Uterus (tissue), 4 donors: ENCODE measurements at places on chromosomes 1 and 21. TPM values are rescaled to one million over a fixed set of nuclear protein-coding genes. Genes with fewer than 3 reads are reported as not detected.

INAVA gene
- total RNA-seq: 1.5 TPM

PDZK1IP1 gene
- not detected for total RNA-seq

ADAM30 gene
- total RNA-seq: not detected

CASP9 gene
- 2.6 TPM for total RNA-seq

TSPEAR gene
- 0.18 TPM for total RNA-seq

- no peak for DNase-seq
Measured at GRCh38 chr1:47805921-47806361, 191.2 kb downstream of the TRABD2B start.

DNA sequence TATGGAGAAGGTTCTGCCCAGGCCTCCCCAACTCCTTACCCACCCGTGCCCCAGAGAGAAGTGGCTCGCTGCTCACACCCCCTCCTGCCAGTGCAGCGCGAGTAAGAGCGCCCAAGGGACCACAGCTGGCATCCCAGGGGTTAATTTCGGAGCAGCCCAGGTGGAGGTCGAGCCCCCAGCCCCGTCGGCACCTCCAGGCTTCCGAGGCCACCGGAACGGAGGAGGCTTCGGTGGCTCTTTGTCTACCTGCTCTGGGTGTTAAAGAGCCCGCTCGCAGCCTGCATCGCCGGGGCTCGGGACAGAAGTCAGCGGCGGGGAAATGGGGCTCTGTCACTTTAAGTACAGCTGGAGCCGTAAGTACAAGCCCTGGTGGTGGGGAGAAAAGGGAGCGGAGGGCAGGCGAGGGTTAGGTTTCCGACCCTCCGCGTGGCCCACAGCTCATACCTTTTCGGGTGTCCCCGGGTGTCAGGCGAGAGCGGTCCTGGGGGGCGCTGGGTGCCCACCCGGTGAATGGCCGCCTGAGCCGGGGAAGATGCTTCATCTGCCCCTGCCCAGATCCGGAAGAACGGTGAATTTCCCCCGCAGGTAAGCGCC lies 89.4 kb upstream of the IPO9 start:
- peak; percentile 52 for DNase-seq

DNA sequence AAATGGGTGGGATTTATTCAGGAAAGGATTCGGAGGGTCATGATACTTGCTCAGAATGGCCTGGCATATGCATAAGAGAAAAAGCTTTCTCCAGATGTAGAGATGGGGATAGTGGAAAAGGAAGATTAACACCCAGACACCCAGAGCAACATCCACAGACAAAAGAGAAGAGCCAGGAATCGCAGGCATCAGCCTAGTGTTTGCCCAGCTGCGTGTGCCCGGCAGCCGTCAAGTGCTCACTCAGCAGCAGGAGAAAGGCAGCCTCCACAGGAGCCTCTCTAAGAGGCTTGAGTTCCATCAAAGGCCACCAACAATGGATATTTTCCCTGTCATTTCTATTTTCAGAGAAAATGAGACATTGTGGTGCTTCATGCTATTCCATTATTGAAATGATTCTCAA lies 54.7 kb downstream of the NTPCR start:
- no peak for DNase-seq

- no peak for DNase-seq
Measured at GRCh38 chr1:87914396-87914795, 585.7 kb downstream of the LMO4 start.

- no peak for DNase-seq
Measured at GRCh38 chr1:53305650-53306049, 22.2 kb downstream of the LRP8 start.

DNA sequence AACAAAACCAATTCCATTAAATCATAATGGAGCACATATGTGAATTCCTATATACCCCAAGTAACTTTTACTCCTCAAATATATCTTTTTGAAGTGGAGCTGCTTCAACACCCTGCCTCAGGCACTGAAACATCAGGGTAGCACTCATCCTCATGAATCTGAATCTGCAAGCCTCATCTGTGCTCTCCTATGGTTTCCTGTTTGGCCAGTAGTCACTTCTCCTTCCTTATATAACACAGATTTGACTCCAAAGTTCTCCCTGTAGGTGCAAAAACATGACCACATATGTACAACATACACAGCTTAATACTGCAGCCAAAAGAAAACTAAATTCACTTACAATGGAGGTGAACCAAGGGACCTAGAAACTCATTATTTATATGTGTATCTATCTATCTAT lies 7.2 kb downstream of the TRIT1 start:
- DNase-seq: no peak

DNA sequence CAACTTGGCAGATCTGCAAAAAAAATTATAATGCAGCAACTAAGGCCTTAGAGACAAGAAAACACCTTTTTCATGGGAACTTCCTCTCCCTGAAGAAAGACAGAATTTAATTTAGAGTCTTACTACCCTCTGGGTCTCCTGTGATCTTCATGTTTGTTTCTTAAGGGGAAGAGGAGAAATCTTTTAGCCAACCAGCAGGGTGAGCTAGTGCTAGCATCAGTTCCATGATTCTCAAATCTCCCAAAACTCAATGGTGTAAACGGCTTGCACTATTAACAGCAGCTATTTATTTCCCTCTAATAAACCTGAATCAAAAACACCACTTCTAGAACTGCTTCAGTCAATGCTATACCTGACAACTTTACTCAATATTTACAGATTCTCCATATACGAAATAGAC lies 3.8 kb downstream of the ZNF644 start:
- no peak for DNase-seq

DNA sequence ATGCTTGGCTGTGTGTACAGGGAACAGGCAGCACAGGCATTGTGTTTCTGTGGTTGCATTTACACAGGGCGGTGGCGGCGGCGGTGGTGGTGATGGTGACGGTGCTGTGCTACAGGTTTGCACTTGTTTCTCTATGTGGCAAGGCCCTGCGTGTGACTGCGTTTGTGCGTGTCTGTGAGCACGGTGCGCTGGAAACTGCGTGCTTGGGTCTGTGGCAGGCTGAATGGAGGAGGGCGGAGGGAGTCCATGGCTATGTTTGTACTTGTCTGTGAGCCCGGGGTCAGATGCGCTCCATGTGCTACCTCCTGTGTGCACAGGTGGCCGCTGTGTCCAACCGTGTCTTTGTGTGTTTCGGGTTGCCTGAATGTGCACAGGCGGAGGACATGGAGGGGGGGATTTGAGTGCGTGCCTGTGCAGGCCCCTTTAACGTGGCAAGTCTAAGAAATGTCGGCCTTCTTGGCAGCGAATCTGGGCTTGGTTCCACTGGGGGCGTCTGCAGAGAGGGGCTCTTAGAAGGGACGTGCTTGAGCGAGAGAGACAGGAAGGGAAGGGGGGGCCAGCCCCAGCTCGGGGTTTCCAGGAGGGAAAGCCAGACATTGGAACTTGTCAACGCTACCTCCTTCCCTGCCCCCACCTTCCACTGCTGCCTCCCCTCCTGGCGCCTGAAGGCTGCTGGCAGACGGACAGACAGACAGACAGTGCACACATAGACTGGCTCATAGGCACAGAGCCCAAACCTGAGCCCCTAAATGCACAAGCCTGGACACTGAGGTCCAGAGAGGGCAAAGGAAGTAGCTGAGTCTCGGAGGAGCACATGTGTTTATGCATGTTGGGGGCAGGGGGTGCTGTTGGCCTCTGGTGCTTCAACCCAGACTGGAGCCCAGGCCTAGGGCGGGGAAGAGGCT lies 32.7 kb upstream of the WASF2 start:
- DNase-seq: peak; percentile 62

GRCh38 chr1:107643766-107644165 lies 321.2 kb downstream of the VAV3 start:
- DNase-seq: no peak
